ENCODE measurements at places on chromosomes 7 and 10. TPM values are rescaled to one million over a fixed set of nuclear protein-coding genes. Genes with fewer than 3 reads are reported as not detected.

- peaks cover 7% of the 10 kb centered on the region for H3K4me1 ChIP-seq
- peak overlapping the region; percentile 70 for H3K4me3 ChIP-seq
- H3K36me3 ChIP-seq: no peaks in the 10 kb centered on the region
- H3K27ac ChIP-seq: peak overlapping the region; percentile 92
Measured at GRCh38 chr10:102133373-102134195, 744 bp downstream of the PPRC1 start.

DNA sequence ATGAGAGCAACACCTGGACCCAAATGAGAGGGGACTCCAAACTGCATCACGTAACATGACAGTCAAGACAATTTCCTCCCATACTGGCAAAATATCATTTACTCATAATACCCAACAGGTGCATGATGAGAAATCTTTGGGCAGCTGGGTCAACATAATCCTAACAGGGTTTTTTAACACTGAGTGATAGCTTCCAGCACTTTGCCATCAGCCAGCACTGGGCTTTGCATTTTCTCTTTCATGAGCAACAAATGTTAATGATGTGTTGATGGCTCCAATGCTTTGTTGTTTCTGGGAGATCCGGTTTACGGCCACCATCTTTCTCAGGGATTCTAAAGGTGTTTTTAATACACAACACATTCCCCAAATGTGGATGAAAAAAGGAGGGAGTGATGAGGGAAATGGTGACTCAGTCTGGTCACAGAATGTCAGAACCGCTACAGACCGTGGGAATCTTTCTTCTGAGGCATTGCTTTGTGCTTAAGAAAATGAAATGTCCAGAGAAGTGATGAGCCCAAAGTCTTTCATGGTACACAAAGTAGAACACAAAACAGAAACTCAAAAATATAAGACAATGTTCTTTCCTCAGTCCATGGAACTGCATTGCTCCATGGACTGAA, 705.7 kb upstream of the IGFBP3 start:
- H3K4me1 ChIP-seq: no peaks in the 10 kb centered on the region
- no peak overlapping the region for H3K4me3 ChIP-seq
- no peak for DNase-seq
- H3K27me3 ChIP-seq: no peaks in the 10 kb centered on the region

CPED1 gene
- total RNA-seq: 127 TPM

- H3K27me3 ChIP-seq: no peaks in the 10 kb centered on the region
- no peak overlapping the region for H3K27ac ChIP-seq
- no peak overlapping the region for H3K4me3 ChIP-seq
- no peaks in the 10 kb centered on the region for H3K4me1 ChIP-seq
- peak; percentile 26 for DNase-seq
Measured at GRCh38 chr10:63738410-63738809, 217.2 kb downstream of the REEP3 start.

FFAR4 gene
- 0.08 TPM for total RNA-seq

DNA sequence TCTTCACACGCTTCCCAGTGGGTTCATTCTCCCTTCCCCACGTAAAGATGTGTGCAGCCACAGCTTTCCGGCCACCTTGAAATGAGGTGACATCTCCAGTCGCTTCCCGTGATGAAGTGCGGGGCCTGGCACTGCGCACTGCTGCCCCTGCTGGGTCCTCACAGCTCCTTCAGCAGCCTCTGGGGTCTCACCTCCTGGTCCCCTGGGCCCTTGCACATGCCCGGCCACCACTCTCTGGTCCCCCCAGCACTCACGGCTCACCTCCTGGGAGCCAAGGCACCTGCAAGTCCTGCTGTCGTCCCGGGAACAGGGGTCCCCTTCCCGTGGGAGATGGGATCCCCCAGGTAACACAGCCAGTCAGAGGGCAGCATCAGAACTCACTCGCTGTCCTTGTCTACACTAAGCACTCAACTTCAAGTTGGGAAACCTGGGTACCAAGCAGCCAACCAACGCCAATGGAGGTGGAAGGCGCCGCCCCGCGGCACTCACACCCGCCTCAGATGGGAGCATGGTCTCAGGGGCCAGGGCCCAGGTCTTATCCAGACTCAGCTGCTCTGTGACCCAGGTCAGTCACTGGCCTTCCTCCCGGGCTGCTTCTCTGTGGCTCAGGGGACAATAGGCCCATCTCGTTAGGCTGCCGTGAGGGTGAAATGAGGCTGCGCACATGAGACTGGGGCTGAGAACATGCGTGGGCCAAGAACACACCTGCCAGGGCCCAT, 176.2 kb downstream of the PTPRN2 start:
- no peak overlapping the region for H3K27ac ChIP-seq
- no peaks in the 10 kb centered on the region for H3K36me3 ChIP-seq
- no peak overlapping the region for H3K4me3 ChIP-seq
- no peak for DNase-seq
- no peaks in the 10 kb centered on the region for H3K4me1 ChIP-seq

GRCh38 chr7:116142850-116143249, 67.5 kb upstream of the TES start:
- H3K4me1 ChIP-seq: no peaks in the 10 kb centered on the region
- no peak for DNase-seq
- H3K4me3 ChIP-seq: no peak overlapping the region
- no peaks in the 10 kb centered on the region for H3K36me3 ChIP-seq
- no peaks in the 10 kb centered on the region for H3K27me3 ChIP-seq

- H3K4me3 ChIP-seq: peak within 1 kb of the TSS; percentile 63
- no peaks in the 10 kb centered on the region for H3K4me1 ChIP-seq
- no peaks in the 10 kb centered on the region for H3K36me3 ChIP-seq
- DNase-seq: peak; percentile 87
Measured at GRCh38 chr7:149261829-149262617, at the start of gene ZNF783. ZNF783 (plus strand) TSS chr7:149262196; CDS start chr7:149262334, 138 bp downstream.

DNA sequence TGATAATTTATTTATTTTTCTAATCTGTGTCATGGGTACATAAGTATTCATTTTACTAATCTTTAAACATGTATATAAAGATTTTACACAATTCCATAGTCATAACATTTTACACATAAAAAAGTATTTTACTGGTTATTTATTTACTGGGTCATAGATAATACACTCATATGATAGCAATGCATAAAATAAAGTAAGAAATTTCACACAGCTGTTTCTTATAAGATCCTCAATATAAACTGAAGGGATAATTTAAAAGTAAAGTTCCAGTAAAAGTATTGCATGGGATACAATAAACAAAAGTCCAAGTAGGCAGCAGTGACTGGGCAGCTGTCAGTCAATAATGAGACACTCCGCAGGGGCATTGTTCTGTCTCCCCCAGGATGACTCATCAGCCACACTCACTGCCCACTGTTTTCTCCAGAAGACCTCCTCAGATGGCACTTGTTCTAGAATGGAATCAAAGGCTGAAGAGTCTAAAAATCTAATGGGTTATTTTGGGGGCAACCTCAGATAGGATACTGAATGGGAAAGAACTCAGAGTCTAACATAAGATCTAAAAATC, 32.7 kb downstream of the DPY19L1 start:
- no peak overlapping the region for H3K4me3 ChIP-seq
- no peak for DNase-seq
- H3K4me1 ChIP-seq: no peaks in the 10 kb centered on the region
- no peaks in the 10 kb centered on the region for H3K36me3 ChIP-seq
- no peak overlapping the region for H3K27ac ChIP-seq

DNA sequence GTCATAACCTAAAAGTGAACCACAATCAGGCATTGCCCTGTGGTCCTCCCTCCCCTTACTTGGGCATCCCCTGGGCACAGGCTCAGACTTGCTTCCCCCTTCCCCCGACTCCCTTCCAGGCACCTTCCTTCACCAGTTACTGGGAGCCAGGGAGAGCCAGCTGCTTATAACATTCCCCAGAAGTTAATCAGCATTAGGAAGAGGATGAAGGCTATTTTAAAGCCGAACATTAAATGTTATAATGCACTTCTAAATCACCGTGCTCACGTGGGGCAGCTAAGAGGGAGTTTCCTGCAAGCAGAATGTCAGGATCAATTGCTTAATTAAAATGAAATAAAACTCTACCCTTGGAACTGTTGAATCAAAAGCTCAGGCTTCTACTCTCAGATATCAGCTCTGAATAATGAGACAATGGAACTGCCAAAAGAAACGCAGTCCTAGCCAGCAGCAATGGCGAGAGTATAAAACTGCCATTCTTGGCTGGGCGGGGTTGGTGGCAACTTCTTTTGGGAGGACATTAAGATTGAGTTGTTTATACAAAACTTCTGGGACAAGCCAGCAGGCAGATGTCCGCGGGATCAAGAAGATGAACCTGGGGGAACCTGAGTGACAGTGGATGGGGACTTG, 169.5 kb downstream of the FANK1 start:
- H3K27me3 ChIP-seq: no peaks in the 10 kb centered on the region
- no peak overlapping the region for H3K27ac ChIP-seq
- H3K4me1 ChIP-seq: peaks cover 13% of the 10 kb centered on the region
- no peaks in the 10 kb centered on the region for H3K36me3 ChIP-seq
- no peak overlapping the region for H3K4me3 ChIP-seq

ERVW-1 gene
- not detected for total RNA-seq

MBL2 gene
- total RNA-seq: not detected

CNNM1 gene
- 3.4 TPM for total RNA-seq

GRCh38 chr7:80929619-80930018, 10.8 kb upstream of the SEMA3C start:
- H3K4me3 ChIP-seq: no peak overlapping the region
- DNase-seq: no peak
- no peak overlapping the region for H3K27ac ChIP-seq
- H3K36me3 ChIP-seq: no peaks in the 10 kb centered on the region
- H3K4me1 ChIP-seq: no peaks in the 10 kb centered on the region

COPS6 gene
- 33.9 TPM for total RNA-seq

DNA sequence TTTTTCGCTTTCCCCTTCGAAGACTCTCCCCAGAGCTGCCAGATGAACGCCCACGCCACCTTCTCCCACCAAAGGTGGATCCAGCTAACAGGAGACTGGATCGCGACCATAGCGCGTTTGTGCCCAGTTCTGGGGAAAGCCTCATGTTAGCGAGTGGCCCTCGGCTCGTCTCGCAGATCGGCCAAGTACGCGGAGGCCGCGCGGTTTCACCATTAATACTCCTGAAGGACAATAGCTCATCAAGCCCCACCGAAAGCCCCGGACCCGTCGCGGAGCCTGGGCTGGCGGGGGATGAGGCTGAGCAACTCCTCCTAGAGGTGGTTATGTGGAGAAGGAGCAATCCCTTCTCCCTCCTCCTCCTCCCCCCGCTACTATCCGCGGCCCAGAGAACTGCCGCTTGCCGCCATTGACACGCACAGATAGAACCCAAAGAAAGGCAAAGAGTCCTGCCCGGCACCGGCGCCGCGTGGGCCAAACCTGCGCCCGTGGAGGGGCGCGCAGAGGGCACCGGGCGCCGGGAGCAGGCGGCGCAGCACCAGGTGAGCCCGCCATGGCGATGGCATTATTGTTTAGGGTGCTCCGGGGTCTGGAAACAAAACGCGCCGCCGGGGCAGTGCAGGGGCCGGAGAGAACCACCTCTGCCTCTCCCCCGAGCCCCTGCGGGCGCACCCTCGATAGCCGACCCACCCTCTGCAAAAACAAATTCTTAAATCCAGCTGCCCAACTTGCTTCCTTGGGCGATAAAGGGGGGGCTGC, at the start of gene MACROH2A2:
Gene MACROH2A2 (plus strand): TSS at position 385 of the 756 bp plus-strand sequence. CDS start 22,813 bp downstream, outside the sequence.
- peak within 1 kb of the TSS; percentile 77 for H3K4me3 ChIP-seq
- peaks cover 6% of the 10 kb centered on the region for H3K4me1 ChIP-seq
- H3K36me3 ChIP-seq: no peaks in the 10 kb centered on the region
- peak within 1 kb of the TSS; percentile 60 for H3K27ac ChIP-seq
- H3K27me3 ChIP-seq: no peaks in the 10 kb centered on the region
- peak; percentile 74 for DNase-seq

WNT16 gene
- 0.12 TPM for total RNA-seq

- H3K4me1 ChIP-seq: no peaks in the 10 kb centered on the region
- H3K36me3 ChIP-seq: no peaks in the 10 kb centered on the region
- H3K4me3 ChIP-seq: no peak overlapping the region
- no peaks in the 10 kb centered on the region for H3K27me3 ChIP-seq
- no peak for DNase-seq
Measured at GRCh38 chr7:82559193-82559805, 115.7 kb upstream of the CACNA2D1 start.

- H3K4me3 ChIP-seq: no peak overlapping the region
- peaks cover 5% of the 10 kb centered on the region for H3K4me1 ChIP-seq
- H3K27ac ChIP-seq: no peak overlapping the region
- no peak for DNase-seq
- no peaks in the 10 kb centered on the region for H3K27me3 ChIP-seq
- no peaks in the 10 kb centered on the region for H3K36me3 ChIP-seq
Measured at GRCh38 chr10:50325449-50326171, 74.3 kb upstream of the ASAH2 start.

DNA sequence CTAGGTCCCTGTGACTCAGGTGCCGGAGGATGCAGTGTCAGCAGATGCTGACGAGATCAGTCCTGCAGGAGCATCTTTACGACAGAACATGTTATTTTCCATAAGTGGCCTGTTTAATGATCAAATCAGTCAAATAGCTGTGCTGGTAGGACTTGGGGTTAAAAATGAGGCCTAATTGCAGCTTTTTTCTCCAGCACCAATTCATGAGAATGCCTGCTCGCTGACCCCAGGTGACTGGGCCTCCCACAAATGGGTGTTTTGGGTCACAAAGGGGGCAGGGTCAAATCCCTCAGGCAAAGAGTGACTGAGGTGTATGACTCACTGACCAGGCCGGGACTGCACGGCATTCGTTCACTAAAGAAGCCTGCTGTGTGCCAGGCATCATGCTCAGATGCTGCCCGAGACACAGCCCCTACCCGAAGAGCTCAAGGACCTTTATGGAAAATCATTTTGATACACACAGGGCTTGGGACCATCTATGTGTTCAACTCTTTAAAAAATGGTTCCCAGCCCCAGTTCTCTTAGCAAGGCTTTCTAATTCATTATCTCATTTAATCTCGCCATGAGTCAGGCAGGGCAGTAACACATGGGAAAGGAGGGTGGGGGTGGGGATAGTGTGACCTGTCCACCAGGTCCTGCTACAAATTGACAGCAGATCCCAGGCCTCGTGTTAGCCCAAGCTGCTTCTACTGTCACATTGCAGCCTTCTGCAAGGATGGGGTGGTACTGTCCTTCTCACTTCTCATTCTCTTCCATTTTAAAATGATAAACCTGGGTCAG, 21.1 kb downstream of the ZNF775 start:
- no peak overlapping the region for H3K27ac ChIP-seq
- H3K36me3 ChIP-seq: no peaks in the 10 kb centered on the region
- DNase-seq: no peak
- H3K4me1 ChIP-seq: peaks cover 9% of the 10 kb centered on the region
- no peaks in the 10 kb centered on the region for H3K27me3 ChIP-seq

DNA sequence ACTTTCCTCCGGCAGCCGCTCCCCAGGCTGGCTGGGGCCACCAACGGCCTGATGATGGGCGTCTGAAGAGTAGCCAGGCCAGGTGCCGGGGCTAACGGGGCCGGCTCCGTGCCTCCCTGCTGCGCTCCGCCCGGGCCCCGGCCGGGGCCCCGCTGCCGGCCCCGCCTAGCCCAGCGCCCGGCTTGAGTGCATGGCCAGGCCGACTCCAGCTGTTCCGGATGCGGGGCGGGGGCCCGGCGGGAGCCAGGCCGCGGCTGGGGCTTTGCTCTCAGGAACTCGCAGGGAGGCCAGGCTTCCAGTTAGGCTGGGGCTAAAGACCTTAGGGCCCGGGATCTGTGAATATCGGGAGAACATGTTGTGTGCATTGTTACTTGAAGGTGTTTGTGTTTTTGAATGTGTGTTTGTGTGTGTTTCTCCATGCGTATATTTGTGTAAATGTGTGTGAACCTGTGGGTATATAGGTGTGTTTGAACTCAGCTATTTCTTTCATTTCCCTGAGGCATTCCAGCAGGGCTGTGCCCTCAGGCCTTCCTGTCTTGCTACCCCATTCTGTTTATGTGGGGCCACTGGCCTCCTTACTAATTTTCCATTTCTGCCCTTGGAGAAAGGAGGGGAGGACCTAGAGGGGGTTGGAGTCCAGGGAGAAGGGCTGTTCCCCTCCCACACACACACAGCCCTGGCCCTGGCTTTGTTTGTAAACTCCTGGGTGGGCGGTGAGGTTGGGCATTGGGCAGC, 1.1 kb upstream of the LBX1 start:
- H3K27me3 ChIP-seq: peaks cover 9% of the 10 kb centered on the region
- peaks cover 8% of the 10 kb centered on the region for H3K4me1 ChIP-seq
- no peaks in the 10 kb centered on the region for H3K36me3 ChIP-seq
- no peak for DNase-seq

CHCHD3 gene
- total RNA-seq: 31.4 TPM
